Neural crest cell (in vitro differentiated cells): ENCODE measurements at places on chromosomes 1 and 21.

DNA sequence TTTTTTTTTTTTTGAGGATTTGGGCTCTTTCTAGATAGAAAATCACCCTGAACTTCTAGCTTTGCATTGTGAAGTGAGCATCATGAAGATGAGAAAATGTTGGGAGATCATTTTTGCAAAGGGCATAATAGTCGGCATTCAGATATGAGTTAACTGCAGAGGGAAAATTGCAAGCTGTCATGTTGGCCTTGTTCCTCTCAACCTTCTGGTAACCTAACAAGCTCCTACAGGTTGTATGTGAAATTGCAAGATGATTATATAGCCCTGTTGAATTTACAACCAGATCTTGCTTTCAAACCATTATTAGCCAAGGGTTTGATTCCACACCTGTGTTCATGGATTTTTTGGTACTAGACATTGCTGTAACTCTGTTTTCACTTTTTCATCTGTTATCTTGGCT is 2.2 kb downstream of the ELOA start:
- DNase-seq: no peak

- DNase-seq: no peak
Observed at GRCh38 chr1:230558324-230558723, 84.0 kb upstream of the COG2 start.

DNA sequence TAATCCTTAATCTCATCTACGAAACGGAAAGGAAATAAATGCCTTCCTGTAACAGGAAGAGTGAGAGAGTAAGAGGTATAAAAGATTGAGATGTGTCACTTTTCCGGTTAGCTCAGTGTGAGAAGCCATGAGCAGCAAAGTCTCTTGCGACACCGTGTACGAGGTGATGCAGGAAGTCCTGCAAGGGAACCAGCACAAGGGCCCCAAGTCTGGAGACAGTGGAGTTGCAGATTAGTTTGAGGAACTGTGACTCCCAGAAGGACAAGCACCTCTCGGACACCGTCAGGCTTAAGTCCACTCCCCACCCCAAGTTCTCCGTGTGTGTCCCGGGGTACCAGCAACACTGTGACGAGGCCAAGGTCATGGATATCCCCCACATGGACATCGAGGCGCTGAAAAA is 592.3 kb upstream of the ADGRL2 start:
- DNase-seq: no peak

DNA sequence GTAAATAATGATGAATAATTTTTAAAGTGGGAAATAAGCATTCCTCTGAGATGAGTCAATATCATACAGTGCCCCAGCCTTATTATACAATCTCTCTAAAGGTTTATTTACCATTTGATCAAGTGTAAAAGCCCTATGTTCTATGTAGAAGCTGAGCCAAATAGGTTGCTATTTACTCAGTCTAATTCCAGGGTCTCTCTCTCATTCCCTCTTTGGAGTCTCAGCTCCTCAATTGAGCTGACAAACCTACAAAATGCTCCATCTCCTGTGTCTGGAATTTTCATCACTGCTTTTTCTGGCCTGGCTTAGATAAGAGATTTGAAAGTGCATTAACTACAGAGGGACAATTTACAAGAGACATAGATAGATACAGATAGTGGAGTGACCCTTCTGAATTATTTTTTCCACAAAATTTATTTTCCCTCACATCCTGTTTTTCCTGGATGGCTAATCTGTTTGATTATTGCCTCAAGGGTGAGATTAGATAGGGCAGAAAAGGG is 24.8 kb upstream of the USH2A start:
- DNase-seq: no peak

- DNase-seq: no peak
Observed at GRCh38 chr1:169884634-169885033, 9.1 kb downstream of the SCYL3 start.

DNA sequence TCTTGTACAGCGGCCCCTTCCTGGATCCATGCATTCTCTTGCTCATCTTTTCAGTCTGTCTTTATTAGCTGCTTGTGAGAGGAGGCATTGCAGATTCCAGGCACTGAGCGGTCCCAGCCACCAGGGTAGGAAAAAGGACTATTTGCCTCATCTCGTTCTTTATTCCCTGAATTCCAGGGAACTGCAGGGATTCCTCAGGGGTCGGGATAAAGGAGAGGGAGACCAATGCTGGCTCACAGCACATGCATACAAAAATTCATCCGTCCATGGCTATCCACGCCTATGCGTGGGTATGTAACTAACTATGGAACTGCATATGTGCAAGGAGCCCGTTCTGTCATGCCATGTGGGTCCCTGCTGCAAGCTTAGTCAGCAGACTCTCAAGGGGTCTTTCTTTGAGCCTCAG is 879 bp upstream of the PLPPR5 start:
- no peak for DNase-seq

- DNase-seq: no peak
Observed at GRCh38 chr21:34974162-34974981, 74.7 kb downstream of the RUNX1 start.

DNA sequence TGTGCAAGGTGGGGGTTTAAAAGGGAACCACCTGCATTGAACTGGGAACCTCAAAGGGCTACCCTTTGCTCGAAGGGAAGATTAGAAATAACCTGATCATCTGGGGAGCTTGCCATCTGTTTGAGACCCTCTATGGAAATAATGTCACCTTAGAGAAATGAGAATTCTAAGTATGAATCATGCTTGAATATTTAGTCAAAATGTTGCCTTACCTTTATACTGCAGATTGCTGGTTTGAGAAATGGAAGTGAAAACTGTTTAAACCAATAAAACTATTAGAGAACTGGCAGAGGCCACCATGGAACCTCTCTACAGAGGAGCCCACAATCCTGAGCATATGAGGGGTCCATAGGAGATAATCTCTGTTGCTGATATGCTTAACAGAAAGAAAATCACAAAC is 131.2 kb upstream of the FAM78B start:
- DNase-seq: no peak

DNA sequence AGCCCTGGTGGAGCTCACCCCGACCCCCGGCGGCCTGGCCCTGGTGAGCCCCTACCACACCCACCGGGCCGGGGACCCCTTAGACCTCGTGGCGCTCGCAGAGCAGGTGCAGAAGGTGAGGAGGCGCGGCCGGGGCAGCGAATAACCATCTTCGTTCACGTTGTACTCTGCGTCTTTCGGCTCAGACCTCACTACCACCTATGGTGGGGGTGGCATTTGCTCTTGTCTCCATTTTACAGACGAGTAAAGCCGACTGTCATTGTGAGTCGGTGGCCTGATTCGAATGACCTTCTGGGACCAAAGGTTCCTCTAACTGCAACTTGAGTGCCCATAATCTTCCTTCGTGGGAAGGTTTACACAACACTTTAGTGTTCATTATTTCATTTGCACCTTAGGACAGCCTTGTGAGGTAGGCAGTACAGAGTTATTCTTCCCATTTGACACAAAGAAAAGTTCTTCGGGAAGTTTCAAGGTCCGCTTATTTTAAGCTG is 506 bp downstream of the C1orf50 start:
- no peak for DNase-seq

DNA sequence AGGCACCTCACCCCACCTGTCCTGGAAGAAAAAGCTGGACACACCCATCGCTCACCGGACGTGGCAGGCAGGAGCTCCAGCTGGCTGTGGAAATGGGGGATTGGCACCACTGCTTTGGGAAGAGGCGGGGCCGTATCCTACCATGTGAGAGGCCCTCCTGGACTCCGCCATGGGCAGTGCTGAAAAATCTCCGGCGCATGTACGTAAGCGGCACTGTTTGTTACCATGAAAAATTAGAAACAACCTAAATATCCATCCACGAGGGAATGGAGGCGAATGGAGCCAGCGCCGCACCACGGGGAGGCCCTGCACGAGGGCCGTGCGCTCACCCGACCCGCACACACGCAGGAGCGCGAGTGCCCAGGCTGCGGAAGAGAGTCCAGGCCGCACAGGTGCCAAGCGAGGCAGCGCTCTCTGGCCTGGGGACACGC is 3.1 kb downstream of the KRTAP10-8 start:
- no peak for DNase-seq

DNA sequence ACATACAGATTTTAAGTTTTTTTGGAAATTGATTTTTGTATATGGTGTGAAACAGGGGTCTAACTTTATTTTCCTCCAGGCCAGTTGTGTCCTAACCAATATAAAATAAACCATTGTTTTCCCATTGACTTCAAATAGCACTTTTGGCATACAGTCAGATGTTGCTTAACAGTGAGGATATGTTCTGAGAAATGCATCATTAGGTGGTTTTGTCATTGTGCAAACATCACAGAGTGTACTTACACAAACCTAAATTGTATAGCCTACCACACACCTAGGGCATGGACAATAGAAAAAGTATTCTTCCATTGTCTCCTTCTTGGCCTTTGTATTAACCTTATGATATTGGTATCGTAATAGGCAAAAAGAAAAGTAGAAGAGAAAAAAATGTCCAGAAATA is 37.4 kb upstream of the DISP1 start:
- no peak for DNase-seq

GRCh38 chr1:183019860-183020259 is 3.4 kb upstream of the LAMC1 start:
- no peak for DNase-seq

- DNase-seq: no peak
Observed at GRCh38 chr1:17245816-17246325, 3.0 kb upstream of the PADI3 start.

GRCh38 chr1:201903135-201903534 is 14.4 kb downstream of the SHISA4 start:
- no peak for DNase-seq

DNA sequence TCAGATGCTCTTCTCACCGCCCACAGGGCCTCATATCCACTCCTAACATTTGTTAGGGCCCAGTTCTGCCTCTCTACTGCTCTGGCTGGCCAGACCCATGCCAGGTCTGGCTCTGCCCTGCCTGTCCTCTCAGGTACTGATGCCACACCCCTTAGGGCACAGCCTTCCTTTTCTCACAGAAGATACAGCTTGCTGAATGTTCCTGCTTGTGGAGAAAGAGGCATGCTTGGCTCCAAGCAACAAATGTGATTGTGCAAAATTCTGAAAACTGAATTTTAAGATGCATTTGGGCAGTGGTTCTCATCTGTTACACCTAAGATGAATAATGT is 178.1 kb downstream of the TGFBR3 start:
- no peak for DNase-seq

DNA sequence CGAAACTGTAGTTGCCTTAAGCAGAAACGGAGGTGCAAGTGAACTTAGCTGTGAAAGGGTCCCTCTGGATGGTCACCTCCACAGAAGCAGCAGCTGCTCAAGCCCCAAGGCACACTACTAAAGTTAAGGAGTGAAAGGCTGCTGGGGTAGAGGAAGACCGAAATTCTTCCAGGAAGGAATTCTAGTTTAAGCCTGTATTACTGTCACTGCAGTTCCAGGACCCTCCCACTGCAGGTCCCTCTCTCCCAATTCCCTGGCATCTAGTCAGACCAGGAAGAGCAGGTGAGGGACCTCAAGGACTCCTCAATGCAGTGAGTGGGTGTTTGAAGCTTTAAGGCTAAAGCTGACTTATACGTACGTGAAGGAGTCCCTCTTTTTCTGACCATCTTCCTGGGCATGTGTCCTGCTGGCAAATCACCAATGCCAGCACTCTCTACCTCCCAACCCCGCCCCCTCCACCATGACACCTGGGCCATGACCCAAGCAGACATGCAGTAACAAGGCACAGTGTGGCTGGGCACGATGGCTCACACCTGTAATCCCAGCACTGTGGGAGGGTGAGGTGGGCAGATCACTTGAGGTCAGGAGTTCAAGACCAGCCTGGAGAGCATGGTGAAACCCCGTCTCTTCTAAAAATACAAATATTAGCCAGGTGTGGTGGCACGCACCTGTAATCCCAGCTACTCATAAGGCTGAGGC is 57.2 kb downstream of the TGFBR3 start:
- DNase-seq: no peak

DNA sequence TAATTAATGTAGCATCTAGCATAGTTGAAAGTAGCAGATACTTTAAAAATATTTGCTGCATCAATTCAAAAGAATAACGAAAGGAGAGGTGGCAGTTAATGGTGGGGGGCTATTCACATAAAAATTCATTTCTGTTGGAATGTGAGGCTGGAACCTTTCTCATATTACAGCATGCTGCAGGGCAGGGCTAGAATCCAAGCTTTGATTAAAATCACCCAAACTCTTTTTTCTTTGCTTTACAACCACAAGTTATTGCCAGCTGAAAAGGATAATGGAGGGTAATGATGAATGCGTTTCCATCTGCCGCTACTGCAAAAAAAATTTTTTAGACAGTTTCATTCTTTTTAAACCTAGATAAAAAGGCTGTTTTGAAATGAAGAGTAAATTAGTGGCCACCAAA is 9.8 kb downstream of the DISP1 start:
- no peak for DNase-seq

- no peak for DNase-seq
Observed at GRCh38 chr1:101025283-101025656, 314 bp downstream of the DPH5 start.

GRCh38 chr1:235483090-235483489 is 21.2 kb downstream of the B3GALNT2 start:
- no peak for DNase-seq

- DNase-seq: no peak
Observed at GRCh38 chr1:181143102-181143859, 54.8 kb downstream of the IER5 start.

DNA sequence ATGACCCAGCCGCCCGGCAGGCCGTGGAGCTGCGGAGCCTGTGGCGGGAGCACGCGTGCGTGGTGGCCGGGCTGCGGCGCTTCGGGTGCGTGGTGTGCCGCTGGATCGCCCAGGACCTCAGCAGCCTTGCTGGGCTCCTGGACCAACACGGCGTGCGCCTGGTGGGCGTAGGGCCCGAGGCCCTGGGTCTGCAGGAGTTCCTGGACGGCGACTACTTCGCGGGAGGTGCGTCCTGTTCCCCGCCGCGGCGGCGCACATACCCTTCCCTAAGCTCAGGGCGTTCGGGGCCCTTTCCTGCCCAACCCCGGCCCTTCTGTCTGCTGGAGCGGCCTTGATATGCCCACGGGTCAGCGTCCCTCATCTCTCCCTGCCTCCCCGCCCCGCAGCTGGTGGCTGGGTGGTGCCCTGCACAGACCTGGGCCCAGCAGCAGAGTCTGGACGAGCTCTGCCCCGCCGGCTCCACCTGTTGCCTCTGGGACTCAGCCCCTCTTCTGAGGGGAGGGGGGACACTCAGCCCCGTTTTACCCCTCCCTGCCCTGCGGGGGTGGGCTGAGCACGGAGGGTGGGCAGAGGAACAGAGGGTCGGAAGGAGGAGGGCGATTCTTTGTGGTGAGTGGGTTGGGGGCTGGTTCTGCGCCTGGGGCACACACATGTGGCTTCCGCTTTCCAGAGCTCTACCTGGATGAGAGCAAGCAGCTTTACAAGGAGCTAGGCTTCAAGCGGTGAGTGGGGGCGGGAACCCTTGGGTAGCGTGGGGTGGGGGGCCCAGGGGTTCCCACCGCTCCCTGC is 688 bp downstream of the PRXL2B start:
- no peak for DNase-seq

- DNase-seq: no peak
Observed at GRCh38 chr1:208004851-208005250, 93.9 kb upstream of the CD34 start.

- no peak for DNase-seq
Observed at GRCh38 chr1:221743416-221744208, 1.7 kb upstream of the DUSP10 start.

DNA sequence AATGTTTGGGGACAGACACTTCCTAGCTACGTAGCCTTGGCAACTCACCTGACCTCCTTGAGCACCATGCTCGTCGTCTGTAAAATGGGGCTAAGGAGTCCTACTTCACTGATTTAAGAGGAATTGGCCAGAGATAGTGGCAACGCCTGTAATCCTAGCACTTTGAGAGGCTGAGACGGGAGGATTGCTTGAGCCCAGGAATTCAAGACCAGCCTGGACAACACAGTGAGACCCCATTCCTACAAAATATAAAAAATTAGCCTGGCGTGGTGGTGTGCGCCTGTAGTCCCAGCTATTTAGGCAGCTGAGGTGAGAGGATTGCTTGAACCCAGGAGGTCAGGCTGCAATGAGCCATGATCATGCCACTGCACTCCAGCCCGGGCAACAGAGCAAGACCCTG is 4.5 kb downstream of the SYTL1 start:
- DNase-seq: no peak
